Stimulated activated CD4-positive, alpha-beta T cell treated with anti-CD3 and anti-CD28 coated beads, TNF-alpha, amount 100 ng/mL, for 4 hours (primary cell): ENCODE measurements at places on chromosomes 13 and 19.

GRCh38 chr19:42175952-42176648 is 41.4 kb downstream of the DEDD2 start:
- no peak for DNase-seq

DNA sequence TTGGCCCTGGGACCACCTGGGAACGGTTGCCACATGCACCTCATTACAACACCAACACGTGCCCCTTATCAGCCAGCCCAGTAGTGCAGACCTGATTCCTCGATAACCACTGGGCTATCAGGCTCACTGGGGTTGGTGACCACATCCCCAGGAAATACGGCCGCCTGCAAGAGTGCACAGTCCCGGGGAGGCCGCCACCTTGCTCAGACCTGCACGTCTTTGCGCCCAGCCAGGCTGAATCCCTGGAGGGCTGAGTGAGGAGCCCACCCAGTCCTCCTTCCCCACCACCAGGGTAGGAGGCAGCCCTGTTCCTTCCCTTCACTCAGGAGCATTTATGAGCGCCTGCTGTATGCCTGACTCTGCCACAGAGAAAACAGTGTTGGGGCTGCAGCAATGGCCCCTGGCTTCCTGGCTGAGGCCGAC is 67.8 kb downstream of the CEBPG start:
- DNase-seq, result no peak

GRCh38 chr13:82647540-82647939 is 1234.7 kb downstream of the SLITRK1 start:
- no peak for DNase-seq

- DNase-seq, result no peak
Measured at GRCh38 chr19:48466561-48467325, 2.4 kb upstream of the CYTH2 start.

GRCh38 chr13:80065996-80066395 is 274.9 kb downstream of the SPRY2 start:
- no peak for DNase-seq
